ENCODE measurements at places on chromosomes 5 and 9. TPM values are rescaled to one million over a fixed set of nuclear protein-coding genes. Genes with fewer than 3 reads are reported as not detected.

The PHF19 gene
- 84.0 TPM for total RNA-seq

The CAVIN4 gene
- not detected for total RNA-seq

The LCN12 gene
- 0.89 TPM for total RNA-seq

DNA sequence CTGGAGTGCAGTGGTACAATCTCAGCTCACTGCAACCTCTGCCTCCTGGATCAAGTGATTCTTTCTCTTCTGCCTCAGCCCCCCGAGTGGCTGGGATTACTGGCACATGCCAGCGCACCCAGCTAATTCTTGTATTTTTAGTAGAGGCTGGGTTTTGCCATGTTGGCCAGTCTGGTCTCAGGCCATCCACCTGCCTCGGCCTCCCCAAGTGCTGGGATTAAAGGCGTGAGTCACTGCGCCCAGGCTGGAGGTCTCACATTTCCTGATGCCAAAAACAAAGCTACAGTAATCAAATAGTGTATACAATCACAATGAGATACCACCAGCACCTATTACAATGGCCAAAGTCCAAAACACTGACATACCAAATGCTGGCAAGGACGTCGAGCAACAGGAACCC, 51.1 kb downstream of the TTLL11 start:
- no peak for DNase-seq

- DNase-seq = no peak
Measured at GRCh38 chr9:18360005-18360404, 113.9 kb upstream of the ADAMTSL1 start.

- DNase-seq = no peak
Measured at GRCh38 chr9:81497091-81497490, 192.3 kb downstream of the TLE1 start.

- no peak for DNase-seq
Measured at GRCh38 chr5:119373449-119373858, 17.6 kb downstream of the TNFAIP8 start.

The ALDOB gene
- total RNA-seq = not detected

GRCh38 chr5:82296929-82297328, 18.8 kb upstream of the RPS23 start:
- no peak for DNase-seq

DNA sequence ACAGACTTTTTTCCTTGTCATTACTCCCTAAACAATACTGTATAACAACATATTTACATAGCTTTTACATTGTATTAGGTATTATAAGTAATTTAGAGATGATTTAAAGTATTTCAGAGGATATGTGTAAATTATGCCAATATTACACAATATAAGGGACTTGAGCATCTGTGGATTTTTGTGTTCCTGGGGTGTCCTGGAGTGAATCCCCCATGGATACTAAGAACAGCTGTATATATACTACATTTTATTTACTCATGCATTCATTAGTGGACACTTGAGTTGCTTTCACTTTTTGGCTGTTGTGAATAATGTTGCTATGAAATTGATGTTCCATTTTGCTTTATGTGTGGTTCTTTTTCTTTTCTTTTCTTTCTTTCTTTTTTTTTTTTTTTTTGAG, 348.8 kb downstream of the SH3GL2 start:
- DNase-seq = no peak

DNA sequence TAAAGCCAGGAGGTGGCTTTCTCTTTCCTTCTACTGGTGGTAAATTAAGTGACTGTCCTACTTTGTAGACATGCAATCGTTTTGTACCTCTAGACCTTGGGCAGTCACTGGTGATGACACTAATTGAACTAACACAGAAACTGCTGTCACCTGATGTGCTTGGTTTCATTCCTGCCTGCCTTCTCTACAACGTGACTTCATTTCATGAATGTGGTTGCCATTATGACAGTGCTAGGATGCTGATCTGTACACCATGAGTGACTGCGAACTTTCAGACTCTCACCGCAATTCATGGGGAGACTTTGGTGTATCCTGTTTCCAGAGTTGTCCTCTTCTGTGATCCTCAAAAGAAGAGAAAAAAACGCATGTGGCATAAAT, 47.5 kb downstream of the UBE2QL1 start:
- no peak for DNase-seq

DNA sequence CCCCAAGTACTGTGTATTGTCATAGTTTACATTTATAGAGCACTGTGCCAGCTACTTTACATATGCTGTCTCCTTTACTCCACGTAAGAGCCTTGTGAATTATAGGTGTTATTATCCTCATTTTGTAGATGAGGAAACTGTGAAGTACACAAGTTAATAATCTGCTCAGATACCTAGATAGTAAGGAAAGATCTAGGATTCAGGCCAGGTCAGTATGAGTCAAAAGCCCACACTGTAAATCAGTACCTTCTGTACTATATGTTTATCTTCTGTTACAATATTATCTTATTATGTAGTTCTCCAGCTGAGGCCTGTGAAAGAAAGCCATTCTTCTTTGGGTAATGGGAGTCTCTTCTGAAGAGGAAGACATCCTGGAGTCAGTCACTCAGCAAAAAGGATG, 72.4 kb upstream of the TLX3 start:
- no peak for DNase-seq

The PCDHGC3 gene
- 0.29 TPM for total RNA-seq

DNA sequence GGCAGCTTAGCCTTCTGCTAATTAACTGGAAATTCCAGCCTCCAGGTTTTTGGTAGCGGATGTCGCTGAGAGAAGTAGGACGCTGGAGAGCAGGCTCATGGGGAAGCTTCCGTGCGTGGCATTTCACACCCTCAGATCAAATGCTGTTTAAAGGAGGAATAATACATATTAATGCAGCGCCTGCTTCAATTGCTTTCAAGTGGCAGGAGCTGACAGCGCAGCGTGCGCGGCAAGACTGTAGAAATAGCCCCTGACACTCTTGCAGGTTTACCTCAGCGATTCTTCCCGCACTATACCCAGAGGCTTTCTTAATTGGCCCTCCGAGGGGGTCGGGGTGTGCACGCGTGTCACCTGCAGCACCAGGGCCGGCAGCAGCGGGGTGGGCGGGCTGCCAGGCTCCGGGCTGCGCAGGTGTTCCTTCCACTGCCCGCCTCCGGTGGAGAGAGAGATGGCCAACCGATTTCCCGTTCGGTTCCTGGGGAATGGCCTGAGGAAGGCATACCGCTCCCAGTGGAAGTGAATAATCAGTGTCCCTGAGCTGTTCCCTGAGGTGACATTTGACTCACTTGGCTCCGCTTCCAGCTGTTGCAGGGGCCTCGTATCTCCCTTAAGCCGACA, 427.9 kb downstream of the KCTD16 start:
- DNase-seq = no peak

DNA sequence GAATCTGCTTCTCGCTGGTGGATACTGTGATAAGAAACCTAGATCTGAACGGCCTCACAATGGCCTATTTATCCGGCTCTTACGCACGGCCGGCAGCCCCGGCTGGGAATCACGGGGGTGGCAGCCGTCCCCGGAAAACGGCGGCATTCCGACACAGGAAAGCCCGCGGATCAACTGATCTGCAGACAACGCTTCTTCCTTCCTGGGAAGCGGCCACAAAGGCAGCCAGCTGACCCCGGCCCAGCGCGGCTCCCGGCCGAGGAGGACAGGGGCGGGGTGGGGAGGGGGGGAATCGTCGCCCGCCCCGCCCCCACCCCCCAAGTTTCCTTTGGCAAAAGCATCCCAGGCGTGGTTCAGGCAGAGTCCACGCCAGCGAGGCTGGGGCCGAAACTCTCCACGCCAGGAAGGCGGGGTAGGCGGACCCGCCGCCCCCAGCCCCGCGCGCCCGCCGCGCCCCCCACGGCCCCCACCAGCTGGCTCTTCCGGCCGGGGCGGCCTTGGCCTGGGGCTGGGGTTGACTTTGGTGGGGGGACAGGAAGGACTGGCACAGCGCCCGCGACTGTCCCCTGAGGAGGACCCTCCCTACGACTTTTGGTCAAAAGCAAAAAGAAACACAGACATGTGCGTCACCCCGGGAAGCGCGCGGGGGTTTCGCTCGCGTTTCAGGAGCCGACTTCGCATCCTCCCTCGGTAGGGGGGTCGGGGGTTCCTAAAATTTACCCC, 247.7 kb upstream of the ANKRD55 start:
- DNase-seq = peak; percentile 35

DNA sequence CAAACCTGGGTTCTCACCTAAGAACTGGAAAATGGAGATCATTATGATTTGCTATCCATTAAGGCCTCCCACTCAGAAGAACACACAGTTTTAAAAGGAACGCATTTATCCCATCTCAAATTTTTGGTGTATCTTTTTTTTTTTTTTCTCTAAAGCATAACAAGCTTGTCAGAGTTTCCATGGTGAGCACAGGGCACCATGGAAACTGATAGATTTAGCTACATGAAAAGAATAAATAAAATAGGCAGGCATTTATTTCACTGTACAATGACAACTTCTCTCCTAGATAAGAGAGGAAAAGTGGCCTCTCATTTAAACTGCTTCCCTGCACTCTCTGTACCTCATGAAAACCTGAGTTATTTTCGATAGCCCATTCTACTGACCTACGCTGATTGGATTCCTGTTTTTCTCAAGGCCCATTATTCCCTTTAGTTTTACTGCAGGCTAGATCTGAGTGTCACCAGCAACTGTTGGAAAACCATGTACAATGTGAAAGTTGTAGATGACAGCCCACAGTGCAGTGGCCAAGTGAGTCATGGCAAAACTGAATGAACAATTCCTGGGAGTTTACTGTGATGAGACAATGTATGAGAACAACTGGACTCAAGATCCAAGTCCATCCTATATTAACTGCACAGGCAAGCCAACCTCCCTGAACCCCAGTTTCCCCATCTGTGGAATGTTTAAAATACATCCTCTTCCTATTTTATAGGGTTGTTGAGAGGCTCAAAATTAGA, 4.3 kb upstream of the GDA start:
- DNase-seq = no peak

DNA sequence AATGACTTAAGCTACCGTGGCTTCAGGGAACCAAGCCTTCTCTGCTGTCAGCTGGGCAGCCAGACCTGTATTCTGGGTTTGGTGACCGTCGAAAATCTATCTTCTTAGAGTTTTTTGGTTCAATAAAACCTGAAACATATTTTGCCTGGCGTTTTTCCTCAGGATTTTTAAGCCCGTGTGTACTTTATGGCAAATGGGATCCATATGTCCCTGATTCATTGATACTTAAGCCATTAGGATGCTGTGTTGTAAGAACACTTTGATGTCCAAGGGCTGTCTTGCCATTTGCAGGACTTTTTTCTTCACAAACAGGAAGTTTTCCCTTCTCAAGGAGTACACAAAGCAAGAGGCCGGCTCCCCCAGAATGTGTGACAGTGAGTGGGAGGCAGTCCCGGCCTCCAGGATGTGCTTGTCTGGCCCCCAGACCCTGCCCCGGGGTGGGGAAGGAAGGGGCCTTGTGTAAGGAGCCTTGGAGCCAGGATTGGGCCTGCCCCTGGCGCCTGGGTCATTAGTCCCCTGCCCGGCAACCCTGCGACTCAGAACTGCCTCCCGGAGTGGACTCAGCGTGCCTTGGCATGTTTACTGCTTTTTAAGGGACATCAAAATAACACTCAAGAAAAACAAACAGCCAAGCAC, 83.4 kb upstream of the SMIM23 start:
- no peak for DNase-seq

The PCDHA1 gene
- not detected for total RNA-seq

GRCh38 chr9:14221558-14221957, 92.4 kb downstream of the NFIB start:
- no peak for DNase-seq

DNA sequence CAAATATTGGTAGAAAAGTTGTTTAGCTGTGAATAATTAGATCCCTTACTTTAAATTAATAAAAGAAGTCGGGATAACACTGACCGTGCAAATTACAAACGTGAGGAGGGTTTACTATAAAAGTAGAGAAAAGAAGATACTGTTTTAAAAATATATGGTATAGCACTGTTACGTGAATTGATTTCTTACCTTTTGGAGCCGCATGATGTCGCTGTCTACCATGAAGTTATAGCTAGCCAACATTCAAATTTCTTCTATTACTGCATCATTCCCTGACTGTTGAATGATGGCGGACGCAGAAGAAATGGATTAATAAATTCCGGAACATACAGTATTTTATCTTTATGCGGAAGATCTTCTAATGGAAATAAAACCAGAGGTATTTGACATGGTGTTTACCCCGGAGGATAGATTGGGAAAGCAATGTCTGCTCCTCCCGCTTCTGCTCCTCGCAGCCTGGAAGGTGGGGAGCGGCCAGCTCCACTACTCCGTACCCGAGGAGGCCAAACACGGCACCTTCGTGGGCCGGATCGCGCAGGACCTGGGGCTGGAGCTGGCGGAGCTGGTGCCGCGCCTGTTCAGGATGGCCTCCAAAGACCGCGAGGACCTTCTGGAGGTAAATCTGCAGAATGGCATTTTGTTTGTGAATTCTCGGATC, at the start of gene PCDHA6:
TSS of gene PCDHA6 (plus strand) at position 257 of the 658 bp plus-strand sequence. CDS start at position 389, 132 bp downstream.
- DNase-seq = no peak

The THBS4 gene
- total RNA-seq = 0.78 TPM

The TEX48 gene
- not detected for total RNA-seq

GRCh38 chr5:65102371-65102975, 333.7 kb downstream of the CWC27 start:
- DNase-seq = no peak

- DNase-seq = no peak
Measured at GRCh38 chr5:142215915-142216681, 107.5 kb downstream of the NDFIP1 start.

DNA sequence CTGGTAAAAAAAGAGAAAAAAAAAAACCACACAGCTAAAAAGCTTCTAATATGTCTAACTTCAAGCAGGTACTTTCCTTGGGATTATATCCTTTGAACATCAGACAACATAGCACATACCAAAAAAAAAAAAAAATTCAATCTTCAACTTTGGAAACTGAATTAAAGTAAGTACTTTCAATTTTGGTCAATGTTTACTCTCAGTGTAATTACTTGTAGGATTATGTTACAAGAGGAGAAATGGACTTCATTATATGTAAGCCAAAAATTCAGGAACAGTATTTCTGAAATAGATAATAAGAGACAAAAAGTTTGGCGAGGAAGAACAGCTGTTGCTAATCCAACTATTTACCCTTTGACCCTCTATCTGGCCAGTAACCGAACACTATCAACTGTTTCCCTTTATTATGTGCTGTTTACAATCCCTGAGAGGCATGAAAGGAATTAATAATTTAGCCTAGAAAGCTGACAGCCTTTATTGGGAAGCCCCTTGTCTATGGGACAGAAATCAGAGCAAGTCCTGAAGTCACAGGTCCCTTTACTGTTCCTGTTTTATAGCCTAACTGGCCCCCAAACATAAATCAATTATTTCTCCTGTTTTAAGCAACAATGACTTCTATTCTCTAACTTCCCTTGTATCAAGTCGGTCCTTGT, 46.6 kb downstream of the NR6A1 start:
- no peak for DNase-seq

The TMEM252 gene
- total RNA-seq = not detected

DNA sequence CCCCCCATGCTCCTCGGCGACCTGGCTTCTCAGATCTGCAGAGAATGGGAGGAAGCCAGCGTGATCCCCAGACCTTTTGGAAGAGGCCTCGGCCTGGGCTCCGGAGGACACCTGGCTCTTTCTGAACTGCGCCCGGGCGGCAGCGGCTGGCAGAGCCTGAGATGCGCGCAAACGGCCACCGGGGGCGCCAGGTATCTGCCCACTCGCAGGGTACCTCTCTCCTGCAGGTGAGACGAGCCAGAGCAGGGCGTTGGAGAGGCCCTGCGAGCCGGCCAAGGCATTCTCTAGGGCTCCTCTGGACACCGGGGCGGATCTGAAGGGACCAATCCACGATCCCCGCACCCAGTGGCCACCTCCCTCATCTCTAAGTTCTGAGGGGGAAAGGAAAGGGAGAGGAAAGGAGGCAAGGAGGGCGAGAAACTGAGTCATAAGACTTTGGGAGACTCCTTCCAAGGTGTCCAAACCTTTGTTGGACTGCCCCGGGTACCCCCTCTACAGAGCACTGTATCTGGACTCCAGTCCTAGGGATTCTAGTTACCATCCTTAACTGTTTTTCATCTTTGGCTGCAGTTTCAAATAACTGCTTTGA, 55.0 kb upstream of the SLC46A2 start:
- DNase-seq = no peak

The HTR1A gene
- not detected for total RNA-seq
